NCI-H1092 (cell line): ENCODE measurements at places on chromosomes 12 and 14.

DNA sequence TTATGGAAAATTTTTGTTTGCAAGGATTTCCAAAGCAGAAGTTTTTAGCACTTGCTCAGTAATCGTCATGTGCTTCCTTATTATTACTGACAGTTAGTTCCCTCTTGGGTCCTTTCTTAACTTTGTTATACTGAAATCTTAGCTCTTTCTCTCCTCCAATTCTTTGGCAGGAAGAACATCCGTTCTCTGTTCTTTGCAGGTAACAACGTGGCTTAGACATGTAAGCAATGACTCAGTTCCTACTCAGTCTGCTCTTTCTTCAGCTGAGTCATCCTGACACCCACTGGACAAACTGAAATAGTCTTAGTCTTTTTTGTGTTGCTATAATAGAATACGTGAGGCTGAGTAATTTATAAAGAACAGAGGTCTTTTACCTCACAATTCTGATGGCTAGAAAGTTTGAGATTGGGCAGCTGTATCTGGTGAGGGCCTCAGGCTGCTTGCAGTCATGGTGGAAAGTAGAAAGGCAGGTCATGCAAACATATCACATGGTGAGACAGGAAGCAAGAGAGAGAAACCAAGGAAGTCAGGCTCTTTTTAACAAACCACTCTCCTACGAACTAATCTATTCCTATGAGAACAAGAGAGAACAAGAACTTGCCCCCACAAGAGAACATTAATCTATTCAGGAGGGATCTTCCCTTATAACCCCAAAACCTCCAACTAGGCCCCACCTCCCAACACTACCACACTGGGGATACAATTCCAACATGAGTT lies 49.2 kb downstream of the TESPA1 start:
- DNase-seq: no peak

- no peak for DNase-seq
These were observed 10.2 kb upstream of the LLPH start for GRCh38 chr12:66140731-66141130.

- DNase-seq: no peak
These were observed 430.2 kb upstream of the TMPO start for GRCh38 chr12:98085046-98085755.

DNA sequence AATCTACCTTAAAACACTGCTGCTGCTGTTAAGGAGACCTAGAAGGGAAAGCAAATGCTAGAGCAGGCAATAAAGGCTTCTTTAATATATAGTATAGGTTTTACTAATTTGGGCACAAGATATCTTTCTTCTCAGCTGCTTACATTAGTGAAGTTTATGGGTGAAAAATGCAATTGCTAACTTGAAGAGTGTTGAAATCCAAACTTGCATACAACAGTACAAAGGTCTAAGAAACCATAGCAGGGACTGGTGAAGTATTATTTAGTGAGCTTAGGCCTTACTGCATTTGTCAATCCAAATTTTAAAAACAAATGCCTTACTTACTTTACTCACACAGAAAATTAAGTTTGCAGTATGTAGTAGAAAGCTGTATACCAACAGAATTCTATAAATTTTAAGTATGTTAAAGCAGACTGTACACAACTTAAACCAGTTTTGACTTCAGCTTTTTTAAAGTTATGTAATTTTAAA lies 1.4 kb upstream of the AP4S1 start:
- no peak for DNase-seq

DNA sequence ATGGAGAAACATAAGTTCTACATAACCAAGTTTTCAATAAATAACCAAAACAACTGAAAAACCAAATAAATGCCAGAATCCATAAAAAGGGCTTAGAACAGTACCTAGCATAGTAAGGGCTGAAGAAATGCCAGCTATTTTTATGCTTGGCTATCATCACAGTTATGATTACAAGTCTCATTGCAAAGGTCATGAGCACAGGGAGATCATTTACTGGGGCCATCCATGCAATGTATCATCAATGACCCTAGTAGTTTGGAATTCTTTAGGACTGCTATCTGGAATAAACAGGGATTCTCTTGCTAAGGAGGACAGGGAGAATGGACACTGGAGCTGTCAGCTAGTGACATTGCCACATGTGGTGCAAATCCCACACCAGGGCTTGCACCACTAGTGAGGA lies 92.5 kb upstream of the NAP1L1 start:
- DNase-seq: no peak

- no peak for DNase-seq
These were observed 42.4 kb downstream of the ITPR2 start for GRCh38 chr12:26790645-26790994.

GRCh38 chr12:52155048-52155868 lies 36.6 kb downstream of the KRT80 start:
- no peak for DNase-seq

- DNase-seq: no peak
These were observed 21.5 kb upstream of the YARS2 start for GRCh38 chr12:32777159-32777558.

GRCh38 chr12:68356060-68356695 lies 24.0 kb upstream of the MDM1 start:
- no peak for DNase-seq

- DNase-seq: no peak
These were observed 24.3 kb upstream of the RPLP0 start for GRCh38 chr12:120225200-120225558.

DNA sequence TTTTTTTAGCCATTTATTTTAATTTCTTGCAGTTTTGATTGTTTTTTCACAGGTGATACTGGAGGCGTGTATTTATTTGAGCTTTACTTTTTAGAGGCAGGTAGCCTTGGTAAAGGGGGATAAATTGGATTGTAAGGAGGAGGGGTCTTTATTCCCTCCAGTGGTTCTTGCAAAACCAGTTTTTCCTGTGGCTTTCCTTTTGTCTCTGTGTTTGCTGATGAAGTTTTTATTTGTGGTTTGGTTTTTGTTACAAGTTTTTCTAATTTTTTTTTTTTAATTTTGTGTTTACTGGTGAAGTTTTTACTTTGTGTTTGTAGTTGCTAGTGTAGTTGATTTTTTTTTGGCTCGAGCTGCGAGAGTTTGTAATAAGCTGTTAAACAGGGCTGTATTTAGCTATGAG lies 278.5 kb downstream of the PRKD1 start:
- no peak for DNase-seq

GRCh38 chr12:22880807-22881206 lies 255.8 kb downstream of the ETNK1 start:
- DNase-seq: no peak

DNA sequence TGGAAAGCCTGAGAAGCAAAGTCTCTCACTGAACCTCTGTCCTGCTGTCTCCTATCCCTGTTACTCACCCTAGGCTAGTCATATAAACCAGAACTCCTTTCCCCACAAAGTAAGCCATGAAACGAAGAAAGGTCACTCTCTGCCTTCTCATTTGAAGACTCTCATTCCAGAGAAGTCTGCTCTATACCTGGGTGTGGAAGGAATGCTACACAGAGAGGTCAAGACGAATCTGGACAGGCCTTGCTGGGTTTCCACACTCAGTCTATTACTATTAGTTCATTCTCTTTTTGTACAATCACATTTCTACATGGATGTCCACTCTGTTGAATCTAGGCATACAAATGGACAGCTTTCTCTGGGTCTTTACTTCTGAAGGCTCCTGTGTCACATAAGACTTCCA lies 2.4 kb upstream of the AEBP2 start:
- no peak for DNase-seq

GRCh38 chr14:67942080-67942710 lies 122.6 kb downstream of the RAD51B start:
- no peak for DNase-seq

- no peak for DNase-seq
These were observed 29.3 kb downstream of the KICS2 start for GRCh38 chr12:64192644-64193444.

DNA sequence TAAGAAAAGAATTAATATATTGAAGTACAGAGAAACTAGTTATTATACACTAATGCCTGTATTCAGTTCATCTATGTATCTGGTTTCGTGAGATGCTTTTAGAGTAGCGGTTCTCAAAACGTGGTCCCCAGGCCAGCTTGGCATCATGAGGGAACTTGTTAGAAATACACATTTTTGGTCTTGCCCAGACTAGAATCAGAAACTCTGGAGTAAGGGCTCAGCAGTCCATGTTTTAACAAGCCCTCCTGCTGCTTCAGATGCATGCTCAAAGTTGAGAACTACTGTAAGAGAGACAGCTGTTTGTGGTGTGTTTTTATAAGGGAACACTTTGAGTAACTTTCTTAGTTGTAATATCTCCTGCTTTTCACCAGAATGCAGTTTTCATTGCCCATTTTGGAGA lies 18.1 kb downstream of the GPATCH2L start:
- no peak for DNase-seq

DNA sequence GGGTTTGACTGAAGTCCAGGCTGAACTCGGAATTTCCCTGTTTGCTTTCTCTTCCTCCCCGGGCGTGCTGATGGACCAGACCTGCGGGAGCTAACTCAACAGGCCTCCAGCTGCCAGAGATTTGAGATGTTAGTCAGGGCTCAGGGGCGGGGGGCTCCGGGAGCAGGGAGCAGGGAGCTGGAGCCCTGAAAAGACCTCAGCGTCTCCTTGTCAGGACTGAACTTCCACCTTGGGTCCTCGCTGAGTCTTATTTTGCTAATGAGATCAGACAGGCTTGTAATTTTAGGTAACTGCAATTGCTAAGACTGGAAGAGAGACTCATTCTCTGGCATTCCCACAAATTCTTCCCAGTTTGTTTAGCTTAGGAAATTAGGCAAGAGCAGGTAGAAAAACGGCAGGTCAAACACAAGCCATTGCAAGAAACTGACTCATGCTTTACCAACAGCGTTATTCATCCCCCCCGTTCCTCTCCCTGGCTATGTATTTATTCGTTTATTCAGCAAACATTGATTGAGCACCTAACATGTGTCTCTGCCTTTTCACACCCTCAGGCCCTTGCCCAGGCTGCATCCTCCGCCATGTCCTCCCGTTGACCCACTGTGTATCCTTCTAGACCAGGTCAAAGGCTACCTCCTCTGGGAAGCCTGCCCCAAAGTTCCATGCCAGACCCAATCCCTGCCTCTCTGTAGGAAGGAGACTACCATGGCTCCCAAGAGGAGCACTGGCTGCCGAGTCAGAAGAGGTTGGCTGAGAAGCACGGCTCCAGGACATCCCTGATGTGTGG lies 80.4 kb upstream of the DIO3 start:
- no peak for DNase-seq

DNA sequence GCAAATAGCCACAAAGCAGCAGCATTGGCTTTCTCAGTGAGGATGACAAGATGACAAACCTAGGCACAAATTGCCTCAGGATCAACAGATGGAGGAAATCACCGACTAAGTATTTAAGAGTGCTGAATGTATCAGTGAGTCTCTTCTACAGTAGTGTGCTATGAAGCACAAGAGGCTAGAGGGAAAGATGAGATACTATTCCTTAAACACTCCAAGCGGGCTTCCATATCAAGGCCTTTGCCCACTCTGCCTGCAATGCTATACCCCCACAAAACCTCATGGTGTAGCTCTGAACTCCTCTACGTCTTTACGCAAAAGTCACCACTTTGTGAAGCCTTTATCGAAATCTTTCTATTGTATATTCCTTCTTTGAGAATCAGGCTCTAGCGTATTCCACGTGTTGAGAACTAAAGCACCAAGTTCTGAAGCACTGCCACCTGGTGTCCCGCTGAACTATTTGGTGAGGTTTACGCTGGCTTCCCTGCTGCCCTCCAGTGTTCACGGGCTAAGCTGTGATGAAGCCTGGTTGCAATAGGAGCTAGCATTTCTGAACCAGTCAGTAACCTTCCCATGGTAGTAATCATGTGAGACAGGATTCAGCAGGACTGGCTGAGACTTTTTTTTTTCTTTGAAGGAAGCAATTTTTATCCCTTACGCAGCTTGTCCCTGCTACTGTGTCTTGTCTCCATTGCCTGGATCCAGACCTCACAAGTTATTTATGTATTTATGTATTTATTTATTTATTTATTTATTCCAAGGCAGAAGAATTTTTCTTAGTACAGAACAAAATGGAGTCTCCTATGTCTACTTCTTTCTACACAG lies 426.5 kb upstream of the OR4E1 start:
- peak; percentile 29 for DNase-seq

DNA sequence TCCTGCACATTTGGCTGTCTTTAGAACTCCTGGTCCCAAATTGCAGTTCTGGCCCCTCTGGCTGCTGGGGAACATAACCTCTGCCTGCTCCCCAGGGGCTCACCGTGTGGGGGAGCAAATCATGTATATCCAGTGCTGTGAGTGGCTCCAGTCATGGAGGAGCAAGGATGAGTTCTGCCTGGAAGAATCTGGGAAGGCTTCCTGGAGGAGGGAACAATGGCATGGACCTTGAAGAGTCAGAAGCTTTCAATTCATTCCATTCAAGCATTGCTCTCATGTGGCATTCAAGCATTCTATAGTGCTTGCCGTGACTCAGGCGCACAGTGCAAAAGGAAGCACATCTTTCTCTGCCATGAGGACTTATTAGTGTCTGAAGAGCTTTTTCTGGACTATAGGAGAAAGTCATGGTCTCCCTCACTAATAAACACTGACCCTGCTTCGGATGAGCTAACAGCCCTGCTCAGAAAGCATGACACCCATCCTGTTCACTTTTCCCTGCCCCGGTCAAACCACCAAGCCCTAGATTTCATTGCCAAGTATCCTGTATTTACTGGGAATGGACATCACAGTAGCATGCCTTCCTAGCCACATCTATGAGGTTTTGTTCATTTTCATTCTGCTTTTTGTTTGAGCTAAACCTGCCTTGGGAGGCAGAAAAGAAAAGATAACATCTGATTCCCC lies 3.5 kb downstream of the IFI27 start:
- DNase-seq: no peak

DNA sequence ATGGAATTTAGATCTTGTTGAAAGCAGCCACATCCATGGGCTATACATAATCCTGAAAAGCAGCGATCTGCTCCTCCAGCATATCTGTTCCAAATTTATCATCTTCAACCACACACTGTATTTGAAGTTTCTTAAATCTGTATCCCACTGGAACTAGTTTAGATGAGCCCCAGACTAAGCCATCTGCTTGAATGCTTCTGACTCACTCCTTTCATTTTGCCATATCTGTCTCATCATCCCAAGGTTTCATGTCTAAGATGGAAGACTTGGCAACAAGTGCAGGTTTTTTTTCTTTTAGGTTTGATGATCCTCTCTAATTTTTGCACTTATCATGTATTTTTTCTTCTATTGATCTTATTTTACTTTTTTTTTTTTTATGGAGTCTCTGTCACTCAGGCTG lies 54.4 kb upstream of the TMEM263 start:
- DNase-seq: no peak

DNA sequence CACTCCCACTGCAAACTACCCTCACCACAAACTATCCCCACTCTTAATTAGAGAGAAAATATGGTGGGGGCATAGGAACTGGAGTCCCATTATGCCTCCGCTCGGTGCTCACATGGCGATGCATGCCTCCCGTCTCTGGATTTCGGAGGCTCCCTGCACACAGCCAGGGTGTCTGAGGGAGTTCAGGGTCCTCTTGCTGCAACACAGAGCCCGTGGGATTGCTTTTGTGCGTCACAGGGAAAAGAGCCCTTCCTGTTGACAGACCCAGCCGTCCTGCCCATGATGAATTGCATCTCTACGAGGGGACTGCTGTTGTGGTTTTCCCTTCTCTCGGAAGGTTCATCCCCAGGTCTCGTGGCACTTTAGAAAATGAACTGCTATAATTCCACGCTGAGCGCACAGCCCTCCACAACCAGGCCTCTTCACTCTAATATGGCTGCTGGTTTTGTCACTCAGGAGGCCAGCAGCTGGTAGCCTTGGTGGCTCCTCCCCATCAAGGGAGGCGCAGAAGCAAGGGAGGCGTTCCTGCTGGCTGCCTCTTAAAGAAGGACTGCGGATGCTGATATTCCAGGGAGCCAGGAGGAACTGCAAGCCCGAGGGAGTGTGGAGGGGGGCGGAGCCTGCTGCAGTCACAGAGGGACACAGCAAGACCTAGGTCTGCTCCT lies 158.0 kb downstream of the KCNA5 start:
- no peak for DNase-seq

GRCh38 chr12:57549909-57550640 lies at the start of gene KIF5A:
Gene KIF5A, plus strand, starts transcription at chr12:57550044. Its CDS starts 228 bp downstream, at chr12:57550272.
- DNase-seq: peak; percentile 27
